Hematopoietic multipotent progenitor cell treated with erythropoietin and hydrocortisone succinate and interleukin-3 and kit ligand, for 8 days (in vitro differentiated cells): ENCODE measurements at places on chromosomes 13 and 19.

GRCh38 chr13:40024204-40024966 is 368.9 kb downstream of the COG6 start:
- no peak for DNase-seq

- peak; percentile 50 for DNase-seq
Observed at GRCh38 chr19:12994701-12995595, at the start of gene NFIX. Gene NFIX, plus strand, starts transcription at chr19:12995475. Its CDS starts 363 bp downstream, at chr19:12995838.

DNA sequence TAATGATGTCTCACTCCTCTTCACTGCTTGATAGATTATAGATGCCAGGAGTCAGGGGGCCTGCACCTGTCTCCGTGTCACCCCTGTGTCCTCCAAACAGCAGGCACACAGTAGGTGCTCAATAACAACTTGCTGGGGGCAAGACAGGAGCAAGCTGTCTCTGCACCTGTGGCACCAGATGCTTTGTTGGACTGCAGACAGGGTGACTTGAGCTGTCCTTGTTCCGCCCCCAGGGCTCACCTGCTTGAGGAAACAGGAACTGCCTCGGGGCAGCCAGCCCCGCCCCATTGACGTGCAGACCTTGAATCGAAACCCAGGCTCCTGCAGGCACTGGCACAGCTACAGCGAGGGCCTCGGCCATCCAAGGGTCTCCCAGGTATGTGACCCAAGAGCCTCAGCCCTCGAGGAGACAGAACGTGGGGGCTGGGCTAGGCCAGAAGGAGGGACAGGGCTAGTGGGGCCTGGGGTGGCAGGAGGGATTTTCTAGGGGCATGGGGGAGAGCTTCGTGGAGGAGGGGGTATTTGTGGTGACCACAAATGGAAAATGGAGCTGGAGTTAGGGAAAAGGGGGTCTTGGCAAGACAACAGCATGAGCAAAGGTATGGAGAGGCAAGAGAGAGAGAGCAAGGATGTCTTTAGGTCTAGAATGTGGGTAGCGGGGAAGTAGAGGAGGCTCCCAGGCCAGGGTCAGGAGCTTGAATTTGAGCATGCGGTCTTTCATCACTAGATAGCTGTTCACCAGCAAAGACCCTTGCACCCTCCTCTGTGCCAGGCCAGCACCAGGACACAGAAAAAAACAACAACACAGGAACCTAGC is at the start of gene HSH2D:
Gene HSH2D, plus strand, starts transcription at position 287 of the 817 bp plus-strand sequence. CDS start 5,066 bp downstream, outside the sequence.
- peak; percentile 59 for DNase-seq

- no peak for DNase-seq
Observed at GRCh38 chr13:31046711-31047279, 114.3 kb downstream of the TEX26 start.

DNA sequence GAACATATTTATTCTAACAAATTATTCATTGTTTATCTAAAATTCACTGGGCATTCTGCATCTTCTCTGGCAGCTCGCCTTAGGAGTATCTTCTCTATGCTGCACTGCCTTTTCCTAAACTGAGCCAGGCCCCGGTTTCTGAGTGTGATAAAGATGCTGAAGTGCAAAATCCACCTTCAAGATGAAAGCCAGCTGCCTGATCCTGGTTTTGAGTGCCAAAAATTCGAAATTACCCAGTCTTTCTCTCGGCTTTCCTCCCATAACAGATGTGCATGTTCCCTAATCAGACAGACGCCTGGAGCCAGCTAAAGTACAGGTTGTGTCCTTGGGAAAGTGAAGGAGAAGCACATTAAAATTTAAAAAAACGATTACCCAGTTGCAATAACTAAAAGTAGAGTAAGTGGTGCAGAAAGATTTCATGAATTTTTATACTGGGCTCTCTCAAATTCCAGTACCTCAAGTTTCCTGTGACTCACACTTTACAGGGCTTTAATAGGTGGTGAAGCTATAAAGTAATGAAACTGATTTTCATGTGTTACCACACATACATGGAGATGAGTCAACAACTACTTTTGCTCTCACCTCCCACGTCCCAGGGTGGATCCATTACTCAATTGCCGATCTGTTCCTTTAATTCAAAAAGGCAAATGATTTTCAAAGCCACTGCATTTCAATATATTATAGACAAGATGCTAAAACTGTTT is 65.0 kb upstream of the GTF2F2 start:
- no peak for DNase-seq

DNA sequence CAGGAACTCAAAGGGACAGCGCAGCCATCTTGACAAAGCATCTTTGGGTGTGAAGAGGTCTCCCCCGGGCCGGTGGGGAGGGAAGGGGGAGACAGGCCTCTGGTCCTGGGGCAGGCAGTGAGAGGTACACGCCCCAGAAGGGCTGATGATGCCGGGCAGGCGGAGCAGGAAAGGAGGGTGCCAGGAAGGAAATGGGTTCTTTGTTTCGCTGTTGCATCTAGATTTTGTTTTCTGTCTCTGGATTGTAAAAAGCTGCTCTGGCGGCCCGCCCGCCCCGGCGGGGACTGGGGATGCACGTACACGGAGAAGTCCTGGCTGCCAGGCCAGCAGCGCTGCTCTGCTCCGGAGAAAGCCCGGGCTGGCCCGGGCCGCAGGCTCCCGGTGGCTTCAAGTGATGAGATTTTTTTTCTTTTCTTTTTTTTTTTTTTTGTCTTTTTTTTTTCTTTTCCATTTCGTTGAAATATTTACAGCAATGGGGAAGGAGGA is 13.2 kb upstream of the ASF1B start:
- no peak for DNase-seq

GRCh38 chr19:19361075-19361594 is 40.5 kb downstream of the MAU2 start:
- DNase-seq = peak; percentile 87

- no peak for DNase-seq
Observed at GRCh38 chr13:91882918-91883317, 484.5 kb downstream of the GPC5 start.

- no peak for DNase-seq
Observed at GRCh38 chr13:32636711-32637110, 50.5 kb downstream of the PDS5B start.

DNA sequence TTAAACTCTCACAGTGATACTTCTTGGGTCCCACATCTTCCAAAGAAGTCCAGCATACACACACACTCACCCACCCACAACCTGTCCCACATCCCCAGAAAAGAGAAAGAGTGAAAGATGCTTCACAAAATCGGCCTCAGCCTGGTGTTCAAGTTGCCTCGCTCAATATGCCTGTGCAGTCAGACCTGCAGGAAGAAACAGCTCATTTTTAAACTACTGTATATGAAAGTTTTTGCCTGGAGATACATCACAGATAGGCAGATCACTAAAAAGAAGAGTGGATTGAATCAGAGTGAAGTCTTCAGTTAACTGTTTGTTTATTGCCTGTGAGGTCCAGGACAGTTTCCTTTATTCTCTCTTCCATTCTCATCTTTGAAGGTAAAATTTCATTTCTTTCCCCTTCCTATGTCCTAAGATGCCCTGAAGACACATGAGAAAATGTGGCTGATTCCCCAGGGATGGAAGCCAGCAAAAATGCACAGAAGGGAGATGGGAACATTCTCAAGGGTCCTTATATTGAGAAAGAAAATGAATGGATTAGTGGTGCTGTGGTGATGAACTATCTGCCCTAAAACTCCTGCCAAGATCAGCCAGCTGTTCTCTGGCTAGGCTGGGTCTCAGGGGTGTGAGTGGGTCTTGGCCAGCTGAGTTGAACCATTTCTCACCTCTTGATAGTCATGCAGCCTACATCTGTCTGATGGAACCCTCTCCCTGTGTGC is 259.0 kb downstream of the ITGBL1 start:
- no peak for DNase-seq

DNA sequence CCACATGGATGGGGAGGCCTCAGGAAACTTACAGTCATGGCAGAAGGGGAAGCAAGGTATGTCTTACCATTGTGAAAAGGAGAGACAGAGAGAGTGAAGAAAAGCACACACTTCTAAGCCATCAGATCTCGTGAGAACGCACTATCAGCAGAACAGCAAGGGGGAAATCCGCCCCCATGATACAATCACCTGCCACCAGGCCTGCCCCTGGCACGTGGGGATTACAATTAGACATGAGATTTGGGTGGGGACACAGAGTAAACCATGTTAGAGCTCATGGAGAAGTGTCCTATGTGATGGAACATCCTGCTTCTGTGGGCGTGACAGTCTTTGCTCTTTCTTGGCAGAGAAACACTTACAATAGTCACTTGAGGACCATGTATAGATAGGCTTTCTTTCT is 28.1 kb upstream of the ZNF331 start:
- no peak for DNase-seq

DNA sequence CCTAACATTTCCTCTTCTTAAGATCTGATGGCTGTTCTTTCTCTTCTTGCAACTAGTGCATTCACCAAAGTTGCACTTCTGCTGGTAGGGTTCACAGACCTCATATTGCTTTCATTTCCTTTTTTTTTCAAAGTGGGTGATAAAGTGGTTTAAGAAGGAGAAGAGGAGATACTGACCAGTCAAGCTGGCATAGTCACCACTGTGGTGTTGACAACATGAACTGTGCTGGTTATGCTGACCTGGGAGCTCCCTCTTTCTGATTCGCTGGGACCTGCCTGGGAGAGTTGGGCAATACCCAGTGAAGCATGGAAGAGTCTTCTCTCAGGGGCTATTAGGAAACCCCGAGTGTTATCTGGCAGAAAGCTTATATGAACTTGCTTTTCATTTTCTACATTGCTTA is 222.9 kb downstream of the SLITRK5 start:
- no peak for DNase-seq

- peak; percentile 64 for DNase-seq
Observed at GRCh38 chr13:42594481-42595252, 20.7 kb downstream of the TNFSF11 start.

DNA sequence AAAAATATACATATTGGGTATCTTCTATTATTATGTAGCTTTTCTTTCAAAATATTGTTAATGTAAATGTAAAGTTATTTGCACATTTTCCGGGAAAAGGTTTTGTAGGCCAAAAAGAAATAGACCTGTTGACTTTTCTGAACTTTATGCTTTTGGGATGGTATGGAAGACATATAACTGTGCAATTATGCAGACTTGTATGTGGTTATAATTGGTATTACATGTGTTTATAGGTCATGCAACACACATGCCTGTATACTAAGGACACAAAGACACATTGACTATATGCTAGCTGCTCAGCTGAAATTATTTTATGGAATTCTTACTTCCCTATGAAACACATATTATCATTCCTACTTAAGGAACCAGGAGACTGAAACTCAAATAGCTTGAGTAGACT is 2.3 kb upstream of the NBEA start:
- no peak for DNase-seq

GRCh38 chr13:28044608-28045007 is 55.8 kb downstream of the FLT3 start:
- DNase-seq = no peak

- peak; percentile 43 for DNase-seq
Observed at GRCh38 chr13:108176685-108177274, 38.6 kb downstream of the LIG4 start.
